ENCODE measurements at places on chromosomes 3 and 15.

DNA sequence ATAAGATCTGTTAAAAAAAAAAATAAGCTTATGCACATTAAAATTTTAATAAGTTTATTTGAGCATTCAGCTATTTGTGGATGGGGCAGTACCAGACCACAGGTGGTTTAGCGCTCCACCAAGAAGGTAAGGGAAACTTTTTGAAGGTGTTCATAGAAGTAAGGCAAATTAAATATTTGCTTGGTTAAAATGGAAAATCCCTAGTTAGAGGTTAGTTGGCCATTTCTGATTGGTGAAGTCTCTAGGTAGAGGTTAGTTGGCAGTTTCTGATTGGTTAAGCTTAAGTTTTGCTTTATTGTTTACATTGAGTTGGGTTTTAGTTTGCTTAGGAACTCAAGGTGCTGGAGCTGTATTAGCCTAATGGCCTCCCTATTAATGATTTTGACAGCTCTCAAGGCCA is 30.7 kb downstream of the SCN11A start:
- no peak for DNase-seq

DNA sequence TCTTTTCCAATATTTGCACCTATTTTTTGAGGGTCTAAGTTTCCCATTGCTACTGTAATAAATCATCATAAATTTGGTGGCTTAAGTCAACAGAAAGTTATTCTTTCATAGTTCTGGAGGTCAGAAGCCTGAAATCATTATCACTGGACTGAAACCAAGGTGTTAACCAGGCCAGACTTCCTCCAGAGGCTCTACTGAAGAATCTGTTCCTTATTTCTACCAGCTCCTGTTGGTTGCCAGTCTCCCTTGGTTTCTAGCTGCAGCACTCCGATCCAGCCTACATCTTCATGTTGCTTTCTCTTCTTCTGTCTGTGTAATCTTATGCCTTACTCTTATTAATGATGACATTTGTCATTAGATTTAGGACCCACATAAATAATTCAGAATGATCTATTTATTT is 22.0 kb upstream of the ARPP21 start:
- DNase-seq, result no peak

DNA sequence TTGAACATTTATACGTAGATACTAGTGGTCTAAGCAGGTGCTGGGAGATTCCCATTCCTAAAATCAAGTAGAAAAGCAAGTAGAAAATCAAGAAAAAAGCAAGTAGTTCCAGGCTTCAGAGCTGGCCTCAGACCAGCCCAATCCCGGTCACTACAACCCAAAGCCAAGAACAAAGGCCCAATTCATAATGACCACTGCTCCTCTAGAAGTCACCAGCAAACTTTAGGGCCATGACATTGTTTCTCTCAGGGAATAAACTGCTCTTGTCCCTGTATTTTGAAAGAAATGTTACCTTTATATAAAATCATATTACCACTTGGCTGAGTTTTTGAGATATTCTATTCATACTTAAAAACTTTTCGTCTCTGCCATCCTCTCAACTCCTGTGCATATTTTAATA is 106.3 kb upstream of the IL12A start:
- DNase-seq, result no peak

GRCh38 chr3:185763347-185764005 is 61.4 kb downstream of the IGF2BP2 start:
- DNase-seq, result no peak

DNA sequence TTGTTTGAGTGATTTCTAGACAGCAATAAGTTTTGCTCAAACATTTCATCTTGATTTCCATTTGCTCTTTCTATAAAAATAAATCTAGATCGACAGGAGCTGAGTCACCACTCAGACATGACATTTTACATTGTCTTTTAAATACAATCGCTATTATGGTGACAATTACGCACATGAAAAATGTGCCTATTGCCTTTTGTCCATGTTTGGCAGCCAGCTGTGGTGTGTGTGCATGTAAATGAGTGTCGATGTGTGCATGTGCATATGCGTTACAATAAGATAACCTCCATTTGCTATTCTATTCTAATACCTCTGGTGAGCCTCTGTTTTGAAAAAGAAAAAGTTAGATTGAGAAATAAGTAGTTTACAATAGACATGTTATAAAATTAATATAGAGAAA is 89.7 kb upstream of the GRM7 start:
- DNase-seq, result no peak

- DNase-seq, result no peak
Observed at GRCh38 chr15:90691369-90691768, 25.8 kb upstream of the BLM start.

DNA sequence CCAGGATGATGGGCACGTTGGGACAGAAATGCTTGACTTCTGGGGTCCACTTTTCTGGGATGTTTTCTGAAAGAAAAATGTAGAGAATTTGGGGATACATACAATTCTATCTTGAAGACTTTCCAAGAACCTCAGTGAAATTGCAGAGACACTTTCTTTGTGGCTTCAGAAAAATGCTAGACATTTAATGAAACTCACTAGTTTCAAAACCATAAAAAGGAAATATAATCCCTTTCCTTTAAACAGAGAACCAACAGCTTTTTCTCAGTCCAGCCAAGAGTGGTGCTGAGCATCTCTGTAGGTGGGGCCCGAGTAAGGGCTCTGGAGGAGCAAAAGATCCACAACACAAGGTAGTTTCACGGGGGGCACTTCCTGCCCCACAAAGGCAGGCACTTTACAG is 4.4 kb upstream of the GPX1 start:
- DNase-seq, result no peak

DNA sequence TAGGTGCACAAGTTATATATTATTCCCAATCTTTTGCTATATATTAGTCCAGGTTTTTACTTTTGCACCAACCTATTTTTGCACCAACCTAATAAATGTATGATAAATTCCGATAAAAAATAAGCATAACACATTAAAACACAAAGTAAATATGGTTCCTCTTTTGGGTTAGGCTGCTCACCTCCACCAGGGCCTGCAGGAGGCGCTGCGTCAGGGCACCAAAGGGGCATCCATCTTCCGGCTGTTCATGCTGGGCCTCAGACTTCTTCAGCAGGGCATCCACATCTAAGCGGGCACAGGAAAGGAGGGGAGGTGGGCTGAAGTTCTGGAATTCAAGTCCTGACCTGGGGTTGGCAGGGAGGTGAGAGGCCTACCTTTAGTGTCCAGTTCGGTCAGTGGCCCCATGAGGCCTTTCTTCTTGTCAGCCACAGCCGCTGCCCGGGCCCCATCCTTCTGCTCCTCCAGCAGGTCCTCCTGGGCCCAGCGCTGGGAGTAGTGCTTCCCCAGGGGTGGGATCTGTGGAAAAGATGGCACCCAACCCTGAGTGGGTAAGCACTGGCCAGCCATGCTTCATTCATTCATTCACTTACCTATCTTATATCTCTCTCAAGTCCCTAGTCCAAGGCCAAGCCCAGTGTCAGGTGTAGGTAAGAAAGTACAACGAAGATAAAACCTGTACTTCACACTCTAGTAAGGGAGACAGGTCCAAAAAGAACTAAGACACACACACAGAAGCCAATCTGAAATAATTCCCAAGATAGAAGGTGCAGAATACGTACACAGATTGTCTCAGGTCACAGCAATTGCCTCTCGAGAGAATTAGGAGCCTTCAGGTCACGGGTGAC is 5.2 kb downstream of the TADA3 start:
- DNase-seq, result no peak

GRCh38 chr3:134992586-134992985 is 197.5 kb downstream of the EPHB1 start:
- DNase-seq, result no peak

GRCh38 chr3:94258851-94259250 is 196.0 kb downstream of the NSUN3 start:
- DNase-seq, result no peak

DNA sequence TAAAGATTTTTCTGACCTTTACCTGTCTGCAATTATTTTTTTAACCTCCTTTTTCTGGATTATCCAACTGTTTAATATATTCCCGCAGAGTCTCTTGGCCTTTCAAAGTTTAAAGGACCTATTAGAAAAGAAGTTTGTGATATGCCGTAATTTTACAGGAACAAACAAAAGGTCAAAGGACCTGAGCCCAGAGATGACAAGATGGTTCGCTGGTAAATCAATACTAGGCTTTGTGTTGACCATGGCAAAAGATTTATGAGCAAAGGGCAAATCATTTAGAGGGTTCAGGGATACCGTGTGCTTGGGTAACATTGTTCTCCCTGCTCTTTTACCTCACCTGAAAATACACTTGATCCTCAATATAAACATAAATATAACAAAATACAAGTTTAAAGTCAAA is 923.5 kb downstream of the ROBO1 start:
- no peak for DNase-seq

- no peak for DNase-seq
Observed at GRCh38 chr3:197262709-197263108, 35.7 kb downstream of the DLG1 start.

DNA sequence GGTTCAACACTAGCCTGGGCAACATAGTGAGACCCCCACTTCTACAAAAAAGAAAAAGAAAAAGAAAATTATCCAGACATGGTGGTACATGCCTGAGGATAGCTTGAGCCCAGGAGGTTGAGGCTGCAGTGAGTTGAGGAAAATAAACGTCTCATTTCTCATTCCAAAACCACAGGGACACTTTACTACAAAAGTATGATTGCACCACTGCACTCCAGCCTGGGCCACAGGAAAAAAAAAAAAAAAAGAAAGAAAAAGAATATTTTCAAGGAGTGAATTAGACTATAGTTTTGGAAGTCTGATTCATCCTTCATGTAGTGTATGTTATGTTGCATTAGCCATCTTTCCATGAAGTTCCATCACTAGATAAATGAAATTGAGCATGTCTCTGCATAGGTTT is 149.5 kb upstream of the THBS1 start:
- DNase-seq, result no peak

DNA sequence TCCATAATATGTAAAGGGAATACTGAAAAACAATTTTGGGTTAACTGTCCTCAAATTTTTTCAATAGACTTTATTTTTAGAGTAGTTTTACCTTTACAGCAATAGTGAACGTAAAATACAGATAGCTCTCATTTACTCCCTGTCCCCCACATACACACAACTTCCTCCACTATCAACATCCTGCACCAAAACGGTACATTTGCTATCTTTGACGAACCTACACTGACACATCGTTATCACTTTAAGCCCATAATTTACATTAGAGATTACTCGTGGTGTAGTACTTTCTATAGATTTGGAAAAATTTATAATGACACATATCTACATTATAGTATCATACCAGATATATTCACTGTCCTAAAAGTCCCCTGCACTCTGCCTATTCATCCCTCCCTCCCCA is 16.9 kb upstream of the P2RY1 start:
- DNase-seq, result no peak

- no peak for DNase-seq
Observed at GRCh38 chr15:47039225-47039624, 678.1 kb upstream of the SEMA6D start.

- no peak for DNase-seq
Observed at GRCh38 chr3:161171113-161171512, 50.0 kb upstream of the NMD3 start.

- no peak for DNase-seq
Observed at GRCh38 chr15:74768771-74769342, 13.0 kb upstream of the CSK start.

DNA sequence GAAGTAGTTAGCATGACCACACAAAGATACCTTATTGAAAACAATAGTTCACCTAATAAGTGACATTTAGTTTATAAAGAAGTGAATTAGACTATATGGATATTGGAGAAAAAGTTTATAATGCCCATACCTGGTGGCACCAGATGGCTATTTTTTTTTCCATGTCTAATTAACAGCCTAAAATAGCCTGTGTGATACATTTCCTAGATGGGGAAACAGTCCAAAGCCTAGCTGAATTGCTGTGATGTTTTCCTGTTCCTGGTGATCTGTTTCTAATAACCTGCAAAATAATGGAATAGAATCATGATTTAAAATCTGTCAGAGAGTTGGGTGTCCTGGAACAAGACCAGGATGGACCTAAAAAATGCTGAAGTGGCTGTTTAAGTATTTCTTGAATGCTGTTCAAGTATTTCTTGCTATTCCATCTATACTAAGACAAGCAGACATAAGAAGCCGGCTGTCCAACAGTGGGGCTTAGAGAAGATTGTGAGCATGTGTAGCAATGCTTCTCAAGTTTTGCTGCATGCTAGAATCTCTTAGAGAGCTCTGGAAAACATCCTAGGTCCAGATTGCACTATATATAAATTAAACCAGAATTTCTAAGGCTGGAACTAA is 31.3 kb downstream of the LRRC3B start:
- DNase-seq, result no peak

- DNase-seq, result no peak
Observed at GRCh38 chr3:196073255-196073753, 8.6 kb downstream of the TFRC start.

DNA sequence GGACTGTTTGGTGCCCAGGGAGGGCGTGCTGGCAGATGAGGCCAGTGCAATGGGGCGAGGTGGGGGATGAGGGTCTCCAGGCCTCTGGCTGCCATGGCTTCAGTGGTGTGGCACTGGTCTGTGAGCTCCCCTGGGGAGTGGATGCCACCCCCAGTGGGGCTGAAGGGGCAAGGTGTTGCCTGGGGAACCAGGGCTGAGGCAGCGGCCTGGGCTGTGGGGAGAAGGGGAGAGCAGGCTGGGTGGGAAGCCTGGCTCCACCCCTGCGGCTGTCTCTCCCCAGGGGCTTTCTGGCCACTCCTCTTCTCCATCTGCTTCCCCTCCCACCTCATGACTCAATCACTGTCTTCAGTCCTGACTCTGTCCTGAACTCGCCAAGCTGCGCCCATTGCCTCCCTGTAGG is 88.4 kb upstream of the TLE3 start:
- no peak for DNase-seq

GRCh38 chr3:50239649-50240048 is 3.6 kb downstream of the GNAI2 start:
- DNase-seq, result no peak

- DNase-seq, result no peak
Observed at GRCh38 chr15:72318408-72318942, 1.5 kb downstream of the CELF6 start.

- no peak for DNase-seq
Observed at GRCh38 chr15:46420990-46421389, 786.2 kb downstream of the SQOR start.

GRCh38 chr3:56295161-56295560 is 173.1 kb downstream of the ERC2 start:
- no peak for DNase-seq

GRCh38 chr3:125033135-125033534 is 22.7 kb downstream of the HEG1 start:
- DNase-seq, result no peak

DNA sequence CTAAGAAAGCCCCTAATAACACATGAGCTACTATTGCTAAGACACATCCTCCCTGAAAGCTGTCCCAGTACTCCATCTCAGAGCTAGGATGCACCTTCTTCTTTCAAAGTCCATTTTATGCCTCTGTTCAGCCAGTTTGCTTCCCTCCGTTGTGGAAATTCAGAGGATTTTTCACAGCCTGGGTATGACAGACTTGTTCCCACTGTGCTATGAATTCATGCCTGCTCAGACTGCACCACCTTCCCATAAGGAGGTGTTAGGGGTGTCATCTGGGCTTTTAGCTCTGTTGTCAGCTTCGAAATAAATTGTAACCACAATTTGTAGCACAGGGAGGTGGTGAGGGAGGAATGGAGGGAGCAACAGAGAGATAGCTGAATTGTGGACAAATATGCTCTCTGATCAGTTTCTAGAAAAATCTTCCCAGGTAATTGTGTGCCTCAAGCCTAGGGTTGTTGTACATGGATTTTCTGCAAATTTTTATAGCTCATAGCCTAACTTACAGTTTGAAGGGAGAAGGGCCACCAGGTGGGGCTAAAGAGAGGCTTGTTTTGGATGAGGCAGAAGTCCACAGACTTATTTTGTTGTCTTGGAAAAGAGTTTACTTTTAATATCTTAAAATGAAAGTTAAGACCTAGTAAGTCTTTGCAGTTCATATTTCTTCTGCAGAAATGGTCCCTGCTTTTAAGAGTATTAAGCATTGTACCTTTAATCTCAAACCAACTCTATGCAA is 462.0 kb downstream of the PDCD6IP start:
- peak; percentile 25 for DNase-seq
